Placental epithelial cell (primary cell): ENCODE measurements at places on chromosomes 12 and 14. TPM values are rescaled to one million over a fixed set of nuclear protein-coding genes. Genes with fewer than 3 reads are reported as not detected.

TPPP2 gene
- total RNA-seq = not detected in 2 replicates

CCDC88C gene
- total RNA-seq = 0.33 TPM in 1 of 2 replicates, not detected in the other

ZDHHC22 gene
- not detected in 2 replicates for total RNA-seq

CLEC2B gene
- not detected in 2 replicates for total RNA-seq

GPR162 gene
- 0.11 and 3.1 TPM in 2 replicates for total RNA-seq

VTI1B gene
- 49.2 and 55.0 TPM in 2 replicates for total RNA-seq

TSPAN19 gene
- not detected in 2 replicates for total RNA-seq

HPD gene
- total RNA-seq = 0.39 TPM in 1 of 2 replicates, not detected in the other

TAS2R8 gene
- not detected in 2 replicates for total RNA-seq

SLC4A8 gene
- total RNA-seq = 14.1 and 14.9 TPM in 2 replicates

KRT85 gene
- under 0.01 TPM in 1 of 2 replicates, not detected in the other for total RNA-seq

PCED1B gene
- total RNA-seq = under 0.01 and 0.54 TPM in 2 replicates

RGS6 gene
- not detected in 2 replicates for total RNA-seq

AQP6 gene
- not detected in 2 replicates for total RNA-seq

RNASE4 gene
- total RNA-seq = 16.9 and 20.0 TPM in 2 replicates

EID3 gene
- total RNA-seq = 4.0 and 7.5 TPM in 2 replicates

SRGAP1 gene
- total RNA-seq = 9.0 and 11.7 TPM in 2 replicates

PIWIL1 gene
- total RNA-seq = not detected in 2 replicates

LRR1 gene
- 9.4 and 13.6 TPM in 2 replicates for total RNA-seq

VDR gene
- total RNA-seq = 3.1 and 13.6 TPM in 2 replicates

SOAT2 gene
- not detected in 2 replicates for total RNA-seq

KRT6B gene
- 1.2 and 2.9 TPM in 2 replicates for total RNA-seq

BCL11B gene
- total RNA-seq = 1.4 and 2.0 TPM in 2 replicates

B3GNT4 gene
- 0.39 and 0.87 TPM in 2 replicates for total RNA-seq

GARIN6 gene
- total RNA-seq = not detected in 2 replicates

RD3L gene
- not detected in 2 replicates for total RNA-seq

SLC5A8 gene
- not detected in 2 replicates for total RNA-seq

VRTN gene
- total RNA-seq = not detected in 2 replicates

GPR65 gene
- not detected in 2 replicates for total RNA-seq

PTPRB gene
- total RNA-seq = under 0.01 and 1.1 TPM in 2 replicates

STXBP6 gene
- 199 and 218 TPM in 2 replicates for total RNA-seq

DEGS2 gene
- total RNA-seq = under 0.01 and 0.39 TPM in 2 replicates

SLC2A14 gene
- not detected in 2 replicates for total RNA-seq

OR6C4 gene
- not detected in 2 replicates for total RNA-seq

SRRM4 gene
- under 0.01 TPM in 2 replicates for total RNA-seq

JAG2 gene
- total RNA-seq = 4.2 and 8.6 TPM in 2 replicates

TMPRSS12 gene
- under 0.01 TPM in 1 of 2 replicates, not detected in the other for total RNA-seq

OASL gene
- not detected in 2 replicates for total RNA-seq

SP1 gene
- 41.6 and 57.5 TPM in 2 replicates for total RNA-seq

LRTM2 gene
- 0.11 TPM in 1 of 2 replicates, not detected in the other for total RNA-seq

CMKLR1 gene
- total RNA-seq = 0.11 TPM in 1 of 2 replicates, not detected in the other

TRPV4 gene
- total RNA-seq = 2.5 and 2.7 TPM in 2 replicates

SLC35F4 gene
- total RNA-seq = not detected in 2 replicates

PMEL gene
- 2.1 and 7.1 TPM in 2 replicates for total RNA-seq

CLEC4E gene
- total RNA-seq = not detected in 2 replicates

DHH gene
- under 0.01 TPM in 1 of 2 replicates, not detected in the other for total RNA-seq

EML1 gene
- total RNA-seq = 8.9 and 18.5 TPM in 2 replicates

SDSL gene
- 4.9 and 5.1 TPM in 2 replicates for total RNA-seq

PAH gene
- total RNA-seq = not detected in 2 replicates

CLEC1A gene
- total RNA-seq = 32.2 and 37.5 TPM in 2 replicates

SPX gene
- not detected in 2 replicates for total RNA-seq

GLS2 gene
- total RNA-seq = under 0.01 TPM in 1 of 2 replicates, not detected in the other

PRR4 gene
- total RNA-seq = 0.98 and 3.5 TPM in 2 replicates

TEAD4 gene
- total RNA-seq = 4.7 and 16.2 TPM in 2 replicates
